ENCODE measurements at places on chromosomes 4 and X.

GRCh38 chrX:2552621-2553201 is 51.9 kb upstream of the DHRSX start:
- no peak for DNase-seq

DNA sequence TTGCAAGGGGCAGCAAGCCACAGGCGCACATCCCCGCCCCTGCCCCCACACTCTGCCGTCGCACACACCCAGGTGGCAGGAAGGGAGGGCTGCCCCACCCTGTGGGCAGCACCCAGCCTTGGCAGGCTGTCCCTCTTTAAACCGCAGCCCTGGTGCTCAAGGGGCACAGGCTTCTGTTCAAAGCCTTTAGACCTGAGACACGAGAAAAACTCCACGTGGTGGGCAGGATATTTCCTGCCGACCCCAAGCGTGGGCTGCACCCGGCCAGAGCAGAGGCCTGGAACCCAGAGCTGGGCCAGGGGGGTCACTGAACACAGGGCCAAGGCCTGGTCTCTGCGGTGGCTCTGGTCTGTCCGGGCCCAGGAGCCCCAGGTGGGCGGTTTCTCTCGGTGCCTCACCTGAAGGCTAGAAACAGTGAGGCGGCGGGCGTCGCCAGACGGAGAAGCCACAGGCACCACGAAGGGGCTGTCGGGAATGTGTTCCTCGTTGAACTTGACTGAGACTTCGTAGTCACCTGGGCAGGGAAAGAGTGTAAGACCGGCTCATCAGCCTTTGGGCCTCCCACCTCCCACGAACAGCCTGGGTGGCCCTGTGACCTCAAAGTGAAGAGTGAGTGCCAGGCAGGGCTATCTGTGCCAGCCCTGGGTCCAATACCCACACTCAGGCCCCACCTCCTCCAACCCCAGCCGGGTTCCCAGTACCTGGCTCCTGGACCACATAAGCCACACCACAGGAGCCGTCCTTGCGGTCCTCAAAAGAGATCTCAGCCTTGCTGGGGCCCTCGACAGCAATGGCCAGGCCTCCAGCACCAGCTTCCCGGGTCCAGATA is 23.0 kb downstream of the FLNA start:
- DNase-seq: no peak

DNA sequence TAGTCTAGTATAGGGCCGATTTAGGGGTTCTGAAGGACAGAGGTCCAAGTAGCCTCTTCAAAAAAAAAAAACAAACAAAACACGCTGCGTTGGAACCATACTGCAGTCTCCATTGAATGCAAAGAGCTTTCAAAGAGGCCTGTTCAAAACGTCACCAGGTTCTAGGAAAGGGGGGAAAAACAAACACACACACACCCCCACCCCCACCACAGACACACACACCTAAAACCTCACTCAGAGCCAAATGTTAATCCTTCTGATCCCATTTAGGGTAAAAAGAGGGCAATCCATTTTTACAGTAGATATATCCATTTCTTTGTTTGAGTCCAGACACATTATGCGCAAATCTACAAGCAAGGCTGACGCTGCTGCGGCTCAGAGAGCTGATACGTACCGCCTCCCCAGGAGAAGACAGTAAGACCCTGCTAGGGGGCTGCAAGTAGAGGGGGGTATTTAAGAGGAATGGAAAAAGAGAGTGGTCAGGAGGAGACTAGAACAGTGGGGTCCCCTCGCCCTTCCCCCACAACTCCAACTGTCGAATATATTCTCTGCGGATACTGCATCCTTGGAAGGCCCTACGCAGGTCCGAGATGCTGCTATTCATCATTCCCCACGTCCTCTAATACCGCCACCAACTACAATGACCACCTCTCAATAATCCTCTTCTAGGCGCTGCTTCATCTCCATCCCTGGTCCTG is 1.3 kb downstream of the NKRF start:
- DNase-seq: no peak

DNA sequence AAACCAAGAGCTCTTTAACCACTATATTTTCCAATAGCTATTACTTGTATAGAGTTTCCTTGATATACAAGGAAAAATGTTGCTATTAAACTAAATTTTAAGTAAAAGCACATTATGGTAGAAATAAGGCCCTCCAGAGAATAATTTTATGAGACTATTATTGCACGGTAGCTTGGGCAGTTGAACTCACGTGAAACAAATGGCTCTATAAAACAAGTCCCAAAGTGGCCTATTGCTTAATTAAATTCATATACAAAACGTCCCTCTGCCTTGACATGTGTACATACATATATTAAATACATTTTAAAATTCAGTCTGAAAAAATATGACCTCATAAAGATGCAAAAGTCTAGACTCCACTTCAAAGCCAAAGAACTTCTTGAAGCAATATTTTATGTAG is 582.2 kb downstream of the CENPC start:
- DNase-seq: no peak

DNA sequence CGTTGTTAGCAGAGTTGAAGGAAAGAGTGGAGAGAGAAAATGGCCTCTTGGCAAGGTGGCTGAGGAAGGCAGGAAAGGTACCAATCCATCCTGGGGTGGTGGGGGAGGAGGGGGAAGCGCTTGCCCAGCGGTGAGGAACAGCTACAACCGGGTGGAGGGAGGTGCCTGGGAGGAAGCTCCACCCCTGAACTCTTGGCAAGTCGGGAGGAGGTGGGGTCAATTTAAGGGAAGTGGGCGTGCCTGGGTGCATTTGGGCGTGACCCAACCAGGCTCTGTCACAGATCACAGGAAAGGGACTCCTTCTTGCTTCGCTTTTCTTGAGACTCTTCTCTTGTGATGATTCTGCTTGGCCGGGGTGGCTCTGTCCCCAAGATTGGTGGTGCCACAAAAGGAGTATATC is 41.7 kb downstream of the BCORL1 start:
- DNase-seq: no peak

DNA sequence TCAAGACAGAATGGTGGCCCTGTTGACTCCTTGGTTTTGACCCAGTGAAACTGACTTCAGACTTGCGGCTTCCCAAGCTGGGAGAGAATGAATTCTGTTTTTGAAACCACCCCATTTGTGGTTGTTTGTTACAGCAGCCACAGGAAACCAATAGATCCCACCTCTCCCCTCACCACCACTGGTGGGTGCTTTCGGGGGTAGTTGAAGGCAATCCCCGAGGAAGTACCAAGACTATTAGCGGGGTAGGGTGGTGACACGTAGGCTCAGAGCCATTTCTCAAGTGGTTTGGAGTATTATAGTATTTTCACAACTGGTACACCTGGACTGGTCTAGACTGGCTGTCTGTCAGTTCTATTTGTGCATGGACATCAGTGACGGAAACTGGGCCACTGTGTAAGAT is 189.1 kb upstream of the RBPJ start:
- DNase-seq: no peak

GRCh38 chr4:166481055-166481454 is 608.0 kb downstream of the TLL1 start:
- no peak for DNase-seq

DNA sequence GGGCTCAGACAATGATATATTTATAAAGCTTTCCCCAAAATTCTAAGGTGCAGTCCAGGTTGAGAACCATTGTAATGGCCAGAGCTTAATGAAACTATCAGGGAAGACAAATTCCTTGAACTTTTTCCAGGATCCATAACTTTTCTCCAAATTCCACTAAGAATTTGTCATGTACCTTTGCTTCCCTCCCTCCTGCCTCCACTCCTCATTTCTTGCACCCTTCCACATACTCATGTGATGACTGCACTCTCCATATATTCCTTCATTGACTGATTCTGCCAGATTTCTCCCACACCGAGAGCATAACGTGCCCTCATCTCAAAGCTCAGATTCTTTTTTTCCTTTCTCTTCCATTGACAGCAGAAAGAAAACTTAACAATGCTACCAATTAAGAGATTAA is 20.9 kb upstream of the AMELX start:
- no peak for DNase-seq

GRCh38 chr4:78213218-78213617 is 156.1 kb downstream of the FRAS1 start:
- peak; percentile 54 for DNase-seq

DNA sequence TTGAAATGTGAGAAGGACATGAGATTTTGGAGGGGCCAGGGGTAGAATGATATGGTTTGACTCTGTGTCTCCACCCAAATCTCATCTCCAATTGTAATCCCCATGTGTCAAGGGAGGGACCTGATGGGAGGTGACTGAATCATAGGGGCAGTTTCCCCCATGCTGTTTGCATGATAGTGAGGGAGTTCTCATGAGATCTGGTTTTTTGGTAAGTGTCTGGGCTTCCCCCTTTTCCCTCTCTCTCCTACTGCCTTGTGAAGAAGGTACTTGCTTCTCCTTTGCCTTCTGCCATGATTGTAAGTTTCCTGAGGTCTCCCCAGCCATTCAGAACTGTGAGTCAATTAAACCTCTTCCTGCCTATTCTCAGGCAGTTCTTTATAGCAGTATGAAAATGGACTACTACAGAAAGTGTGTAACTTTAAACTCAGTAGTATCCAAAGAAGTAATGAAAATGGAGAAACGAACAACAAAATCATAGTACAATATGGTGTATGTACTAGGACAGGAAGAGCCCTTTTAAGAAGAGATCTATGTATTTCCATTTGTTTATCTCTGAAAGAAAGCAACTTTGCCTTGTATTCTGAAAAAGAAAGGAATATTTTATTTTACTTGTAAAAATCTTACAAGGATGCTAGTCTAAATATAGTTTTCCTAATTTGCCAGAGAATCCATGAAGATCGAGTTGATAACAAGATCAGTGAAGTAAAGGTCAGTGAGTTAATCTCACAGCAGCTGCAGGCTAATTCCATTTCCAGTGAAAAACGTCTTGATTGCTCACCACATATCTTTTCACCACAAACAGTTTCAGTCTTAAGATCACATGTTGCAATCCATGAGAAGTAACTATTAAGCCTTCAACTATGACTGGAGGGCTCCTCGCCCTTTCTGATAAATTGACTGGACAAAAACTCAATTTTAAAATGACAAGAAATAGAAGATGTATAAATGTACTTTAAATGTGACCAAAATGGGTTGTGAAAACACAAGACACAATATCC is 20.5 kb downstream of the PKD2 start:
- DNase-seq: no peak

GRCh38 chr4:2042204-2042946 is 16.8 kb upstream of the NAT8L start:
- DNase-seq: no peak

- DNase-seq: no peak
These were observed 834.0 kb downstream of the C4orf33 start for GRCh38 chr4:129929984-129930383.

- DNase-seq: no peak
These were observed 180.7 kb upstream of the DIPK2B start for GRCh38 chrX:45381366-45381765.

DNA sequence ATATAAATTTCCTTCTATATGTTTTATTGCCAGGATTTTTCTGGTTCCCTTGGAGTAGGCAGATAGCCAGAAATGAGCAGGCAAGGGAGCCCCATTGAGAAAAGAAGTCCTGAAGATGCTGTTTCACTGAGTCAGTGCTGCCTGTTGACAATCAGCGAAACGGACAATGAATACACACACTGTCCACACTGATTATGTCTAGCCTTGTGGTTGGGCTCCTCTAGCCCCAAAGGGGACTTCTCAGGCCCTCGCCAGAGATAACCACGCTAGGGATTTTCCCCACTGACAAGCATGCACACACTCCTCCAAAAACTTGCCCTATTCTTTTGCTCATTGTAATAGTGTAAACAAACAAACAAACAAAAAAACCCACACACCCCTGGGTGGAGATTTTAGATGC is 369.3 kb downstream of the DMD start:
- no peak for DNase-seq

GRCh38 chrX:149830192-149830873 is 48.6 kb downstream of the MAGEA9 start:
- DNase-seq: no peak

DNA sequence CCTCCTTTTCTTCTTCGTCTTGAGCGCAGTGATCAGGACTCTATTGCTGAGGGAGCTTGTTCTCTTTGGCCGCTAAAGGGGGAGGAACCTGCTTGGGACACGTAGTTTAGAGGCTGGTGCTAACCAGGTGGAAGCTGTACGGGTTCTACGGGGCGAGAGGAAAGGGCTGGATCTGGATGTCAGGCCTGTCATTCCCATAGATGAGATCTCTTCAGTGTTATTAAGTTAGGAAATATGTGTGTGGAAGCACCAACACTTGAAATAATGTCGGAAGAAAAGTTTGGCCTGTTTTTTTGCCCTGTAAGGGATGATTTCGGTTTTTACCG is 643 bp downstream of the SRP72 start:
- DNase-seq: peak; percentile 59

DNA sequence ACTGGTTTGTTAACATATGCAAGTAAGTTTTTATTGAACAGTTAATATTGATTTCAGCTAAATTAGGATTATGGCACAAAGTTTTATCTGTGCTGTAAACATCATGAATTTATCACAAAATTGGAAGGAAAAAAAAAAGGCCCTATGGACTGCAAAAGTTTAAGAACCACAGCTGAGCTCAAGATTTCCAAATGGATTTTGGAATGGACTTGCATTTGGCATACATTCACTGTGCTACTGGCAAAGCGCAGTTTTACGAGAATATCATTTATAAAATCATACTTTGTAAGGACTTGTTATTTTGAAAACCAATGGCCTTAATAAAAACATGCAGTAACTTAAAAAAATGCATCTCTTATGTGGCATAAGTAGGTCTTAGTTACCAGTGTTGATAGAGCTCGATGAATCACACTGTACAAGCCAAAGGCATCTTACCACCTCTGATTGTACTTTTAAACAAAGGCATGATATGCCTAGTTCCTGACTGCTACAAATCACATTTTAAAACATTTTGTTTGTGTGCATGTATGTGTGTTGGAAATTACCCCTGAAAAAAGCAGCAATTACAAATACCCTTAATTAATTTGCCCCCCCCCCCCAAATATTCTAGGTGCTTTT is 58.6 kb downstream of the TAB3 start:
- DNase-seq: no peak

- no peak for DNase-seq
These were observed 104.0 kb upstream of the MBNL3 start for GRCh38 chrX:132592880-132593279.

DNA sequence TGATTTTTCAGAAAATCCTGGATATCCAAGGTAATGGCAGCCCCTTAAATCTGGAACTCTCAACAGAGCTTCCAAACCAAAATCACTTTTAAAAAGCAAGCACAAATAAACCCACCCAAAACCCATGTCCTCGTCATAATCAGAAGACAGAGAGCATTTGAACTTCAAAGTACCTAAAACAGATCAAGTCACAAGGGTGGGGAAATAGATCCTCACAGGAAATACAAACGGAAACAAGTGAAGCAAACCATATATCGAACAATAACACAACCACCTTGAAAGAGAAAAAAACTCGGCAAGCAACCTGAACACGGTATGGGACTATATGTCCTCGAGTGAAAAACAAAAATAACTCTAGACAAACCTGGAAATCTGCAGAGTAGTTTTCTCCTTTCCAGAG is 15.9 kb upstream of the CCNQ start:
- no peak for DNase-seq

- no peak for DNase-seq
These were observed 762 bp downstream of the PIGA start for GRCh38 chrX:15334561-15334960.

GRCh38 chr4:1069394-1069793 is 44.0 kb downstream of the RNF212 start:
- no peak for DNase-seq

All from SHP77 (cell line).